Activated naive CD8-positive, alpha-beta T cell treated with anti-CD3 and anti-CD28 coated beads, Interleukin-2, amount 50 U/mL, for 24 hours (primary cell): ENCODE measurements at places on chromosomes 12 and 14.

DNA sequence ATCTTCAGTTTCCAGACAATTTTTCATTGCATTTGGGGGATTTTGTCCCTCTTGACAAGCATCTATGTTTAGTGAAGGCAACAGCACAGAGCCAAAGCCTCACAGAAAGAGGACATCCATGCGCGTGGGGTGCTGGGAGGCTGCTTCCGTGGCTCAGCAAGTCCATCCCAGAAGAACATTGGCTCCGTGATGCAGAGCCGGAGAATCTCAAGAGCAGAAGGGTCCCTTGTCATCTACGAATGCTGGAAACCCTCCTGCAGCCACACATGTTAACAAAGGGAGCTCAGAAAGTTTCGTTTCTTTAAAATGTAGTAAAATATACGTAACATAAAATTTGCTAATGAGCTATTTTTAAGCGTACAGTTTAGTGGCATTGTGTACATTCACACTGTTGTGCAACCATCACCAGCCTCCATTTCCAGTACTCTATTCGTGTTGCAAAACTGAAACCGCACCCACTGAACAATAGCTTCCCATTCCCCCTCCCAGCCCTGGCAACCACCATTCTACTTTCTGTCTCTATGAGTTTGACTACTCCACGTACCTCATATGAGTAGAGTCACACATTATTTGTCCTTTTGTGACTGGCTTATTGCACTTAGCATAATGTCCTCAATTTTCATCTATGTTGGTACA, 185.9 kb downstream of the TTC7B start:
- DNase-seq = no peak

DNA sequence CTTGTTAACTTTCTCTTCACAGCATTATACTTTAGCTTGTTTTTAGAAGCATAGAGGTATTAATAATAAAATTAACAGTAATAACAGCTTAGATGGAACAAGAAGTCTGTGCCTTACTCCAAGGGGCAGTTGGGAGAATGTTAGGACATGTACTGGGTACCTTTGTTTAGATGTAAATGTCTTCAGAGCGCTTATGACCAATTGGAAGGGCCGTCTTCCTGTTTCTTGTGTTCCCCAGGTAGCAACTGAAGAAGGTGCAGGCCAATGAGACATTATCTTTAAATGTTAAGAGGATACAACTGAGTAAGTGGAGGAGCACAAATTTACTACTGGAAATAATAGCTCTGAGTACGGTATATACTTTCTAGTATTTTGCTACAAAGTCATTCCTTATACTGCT, 180.9 kb upstream of the SYT1 start:
- DNase-seq = no peak

GRCh38 chr12:117049295-117049694, 49.9 kb downstream of the TESC start:
- no peak for DNase-seq

DNA sequence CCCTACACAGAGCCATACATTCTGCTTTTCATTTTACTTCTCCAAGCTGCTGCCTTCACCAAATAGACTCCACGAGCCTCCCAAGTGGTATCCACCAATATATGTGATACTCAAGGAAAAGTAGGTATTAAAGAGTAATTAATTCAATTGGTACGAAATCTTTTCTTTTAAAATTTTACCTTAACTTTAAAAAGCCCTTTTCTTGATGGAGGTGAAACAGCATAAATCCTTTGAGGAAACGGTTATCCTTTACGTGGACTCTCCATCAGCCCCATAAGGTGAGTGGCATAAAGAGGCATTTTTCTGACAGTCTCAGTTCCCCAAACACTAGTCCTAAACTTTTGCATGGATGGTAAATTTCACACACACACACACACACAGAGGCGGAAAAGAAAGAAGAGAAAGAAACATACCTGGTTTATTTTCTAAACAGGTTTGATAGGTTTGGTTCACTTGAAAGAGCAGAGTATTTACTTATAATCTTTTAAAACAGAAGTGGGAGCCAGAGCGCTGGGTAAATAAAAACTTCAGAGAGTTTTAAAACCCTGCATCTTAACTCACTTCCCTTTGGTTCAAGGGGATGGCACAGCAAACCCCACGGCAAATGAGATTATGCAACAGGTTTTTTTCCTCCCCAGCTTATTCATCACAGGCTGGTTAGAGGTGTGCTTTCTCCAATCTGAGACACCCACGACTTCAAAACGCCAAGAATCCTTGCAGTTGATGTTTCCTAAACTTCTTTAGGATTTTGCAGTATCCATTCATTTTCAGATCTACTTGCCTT, 1.9 kb downstream of the DUSP16 start:
- DNase-seq = peak; percentile 31

- no peak for DNase-seq
Observed at GRCh38 chr14:80269353-80269925, 58.1 kb upstream of the DIO2 start.

DNA sequence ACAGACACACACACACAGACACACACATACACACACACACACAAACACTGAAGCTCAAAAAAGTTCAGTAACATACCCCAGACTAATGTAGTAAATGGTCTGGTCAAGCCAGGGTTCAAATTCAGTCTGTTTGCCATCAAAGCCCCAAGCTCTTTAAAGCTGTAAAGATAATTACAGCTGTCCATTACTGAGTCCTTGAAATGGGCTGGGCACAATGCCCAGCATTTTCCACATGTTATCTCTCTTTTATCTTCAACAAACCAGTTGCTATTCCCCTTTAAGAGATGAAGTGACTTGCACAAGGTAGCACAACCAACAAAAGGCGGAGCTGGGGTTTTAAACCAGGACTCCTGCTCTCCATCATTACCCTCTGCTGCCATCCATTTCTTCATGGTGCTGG, 7.6 kb upstream of the UNC119B start:
- DNase-seq = no peak

DNA sequence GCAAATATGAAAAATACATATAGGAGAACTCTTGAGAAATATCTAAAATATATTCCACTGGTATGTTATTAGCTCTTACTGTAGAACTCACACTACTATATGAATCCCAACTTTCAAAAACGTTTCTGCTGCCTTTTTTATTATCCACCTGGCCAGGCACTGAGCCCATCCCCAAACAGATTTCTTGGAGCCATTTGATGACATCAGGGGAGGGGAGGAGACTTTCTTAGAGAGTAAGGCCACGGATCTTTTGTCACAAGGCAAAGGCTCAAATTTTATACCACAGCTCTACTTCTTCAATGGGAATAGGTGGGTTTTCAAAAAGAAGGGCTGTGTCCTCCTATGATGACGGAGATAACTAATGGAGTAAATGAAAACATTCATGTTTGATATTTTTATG, 83.0 kb downstream of the SLC25A21 start:
- no peak for DNase-seq

- no peak for DNase-seq
Observed at GRCh38 chr12:127480775-127481314, 786.1 kb upstream of the TMEM132C start.

GRCh38 chr12:25328072-25328712, 77.5 kb upstream of the KRAS start:
- DNase-seq = no peak

- DNase-seq = no peak
Observed at GRCh38 chr12:92552412-92553108, 150.2 kb upstream of the PLEKHG7 start.

- DNase-seq = no peak
Observed at GRCh38 chr14:101855958-101856357, 94.4 kb downstream of the PPP2R5C start.

- no peak for DNase-seq
Observed at GRCh38 chr12:71694099-71694820, 8.4 kb downstream of the TMEM19 start.

GRCh38 chr14:88975043-88975830, 150.8 kb downstream of the TTC8 start:
- no peak for DNase-seq

DNA sequence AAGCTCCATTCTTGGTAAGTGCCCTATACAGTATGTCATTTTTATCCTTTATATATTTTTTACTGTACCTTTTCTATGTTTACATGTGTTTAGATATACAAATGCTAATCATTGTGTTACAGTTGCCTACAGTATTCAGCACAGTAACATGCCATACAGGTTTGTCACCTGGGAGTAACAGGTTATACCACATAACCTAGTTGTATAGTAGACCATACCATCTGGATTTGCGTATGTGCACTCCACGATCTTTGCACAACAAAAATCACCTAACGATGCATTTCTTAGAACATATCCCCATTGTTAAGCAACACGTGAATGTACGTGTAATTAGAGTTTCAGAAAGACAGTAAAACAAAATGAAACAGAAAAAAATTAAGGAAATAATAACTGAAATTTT, 11.9 kb upstream of the ANO2 start:
- no peak for DNase-seq

DNA sequence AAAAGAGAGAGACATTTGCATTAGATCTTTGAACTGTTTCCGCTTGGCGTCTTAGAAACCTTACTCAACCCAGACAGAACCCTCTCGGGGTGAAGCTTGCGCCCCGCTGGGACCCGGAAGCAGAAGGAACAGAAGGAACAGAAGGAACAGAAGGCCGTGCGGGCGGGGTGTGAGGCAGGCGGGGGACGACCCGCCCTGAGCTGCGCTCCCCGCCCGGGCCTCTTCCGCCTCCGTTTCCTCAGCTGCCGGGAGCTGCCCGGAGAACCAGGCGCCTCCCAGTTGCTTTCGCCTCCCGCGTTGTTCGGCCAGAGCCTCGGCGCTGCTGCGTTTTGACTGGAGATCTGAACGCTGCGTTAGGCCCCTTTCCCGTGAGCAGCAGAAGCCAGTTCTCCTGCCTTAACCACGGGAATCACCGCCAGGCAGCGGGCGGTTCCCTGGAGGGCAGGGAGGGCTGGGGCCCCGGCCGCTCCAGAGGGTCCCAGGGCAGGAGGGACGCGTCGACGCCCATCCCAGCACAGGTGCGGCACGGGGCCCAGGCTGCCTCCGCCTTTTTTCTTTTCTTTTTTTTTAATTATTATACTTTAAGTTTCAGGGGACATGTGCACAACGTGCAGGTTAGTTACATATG, 19.3 kb upstream of the MMP17 start:
- peak; percentile 21 for DNase-seq

DNA sequence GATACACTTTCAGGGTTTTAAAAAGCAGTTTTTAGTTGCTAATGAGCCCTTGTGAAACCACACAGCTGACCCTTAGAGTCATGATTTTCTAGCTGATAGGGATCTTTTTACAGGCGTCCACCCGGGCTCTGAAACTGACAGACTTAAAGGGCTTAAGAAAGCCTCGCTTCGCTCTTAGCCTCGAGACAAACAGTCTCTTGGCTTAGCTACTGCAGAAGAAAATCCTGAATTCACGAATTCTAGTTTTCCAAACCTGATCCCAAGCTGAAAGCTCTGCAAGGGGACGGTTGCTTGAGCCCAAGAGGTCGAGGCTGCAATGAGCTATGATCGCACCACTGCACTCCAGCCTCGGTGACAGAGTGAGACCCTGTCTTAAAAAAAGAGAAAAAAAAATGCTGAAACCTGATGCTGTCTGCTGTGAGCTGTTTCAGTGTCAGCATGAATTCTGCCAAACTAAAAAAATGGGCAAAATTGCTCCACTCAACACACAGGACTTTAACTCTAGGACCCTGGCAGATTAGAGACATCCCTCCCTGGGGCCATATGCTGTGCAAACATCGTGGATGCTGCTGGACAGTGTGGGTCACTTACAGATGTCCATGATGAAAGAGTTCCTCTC, 3.1 kb upstream of the HPD start:
- DNase-seq = no peak
